Activated naive CD4-positive, alpha-beta T cell treated with anti-CD3 and anti-CD28 coated beads, Interleukin-2, amount 50 U/mL, for 16 hours (primary cell): ENCODE measurements at places on chromosomes 5 and 9.

- DNase-seq: no peak
Observed at GRCh38 chr5:154697371-154697770, 57.8 kb upstream of the LARP1 start.

DNA sequence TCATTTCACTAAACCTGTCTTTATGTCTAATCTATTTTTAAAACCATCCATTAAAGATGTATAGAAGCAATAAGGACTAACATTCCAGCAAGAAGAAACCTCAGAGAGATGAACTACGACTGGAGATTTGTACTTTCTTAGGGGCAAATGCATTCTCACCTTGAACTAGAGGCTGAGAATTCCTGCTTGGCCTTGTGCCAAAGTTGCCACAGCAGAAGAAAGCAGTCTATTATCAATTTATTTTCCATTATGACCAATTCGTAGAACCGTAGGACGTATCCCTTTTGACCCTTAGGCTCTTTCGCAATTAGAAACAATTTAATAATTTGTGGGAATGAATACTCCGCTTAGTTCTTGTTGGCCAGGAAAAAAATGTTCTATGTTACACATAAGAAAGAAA, 1647.4 kb upstream of the CDH9 start:
- no peak for DNase-seq

- DNase-seq: no peak
Observed at GRCh38 chr5:1292139-1292538, 2.7 kb downstream of the TERT start.

GRCh38 chr5:124162767-124163532, 583.5 kb downstream of the ZNF608 start:
- no peak for DNase-seq

- DNase-seq: no peak
Observed at GRCh38 chr5:52674815-52675545, 112.7 kb upstream of the ITGA1 start.

DNA sequence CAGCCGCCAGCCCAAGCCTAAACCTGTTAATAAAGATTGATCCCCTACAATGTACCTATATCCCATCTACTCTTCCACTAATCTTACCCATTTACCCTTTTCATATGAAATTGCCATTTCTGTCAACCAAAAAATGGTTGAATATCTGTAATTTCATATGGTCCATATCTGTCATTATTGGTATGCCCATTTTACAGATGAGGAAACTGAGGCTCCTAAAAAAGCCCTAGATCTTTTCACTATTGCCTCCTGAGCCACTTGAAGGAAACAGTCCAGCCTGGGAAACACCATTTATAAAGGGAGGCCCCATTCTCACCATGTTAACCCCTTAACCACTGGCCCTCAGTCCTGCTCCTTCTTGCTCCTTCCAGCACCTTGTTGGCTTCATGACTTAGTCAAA, 41.2 kb upstream of the SNAPC3 start:
- DNase-seq: no peak

GRCh38 chr5:157431544-157432200, 28.3 kb upstream of the NIPAL4 start:
- no peak for DNase-seq

DNA sequence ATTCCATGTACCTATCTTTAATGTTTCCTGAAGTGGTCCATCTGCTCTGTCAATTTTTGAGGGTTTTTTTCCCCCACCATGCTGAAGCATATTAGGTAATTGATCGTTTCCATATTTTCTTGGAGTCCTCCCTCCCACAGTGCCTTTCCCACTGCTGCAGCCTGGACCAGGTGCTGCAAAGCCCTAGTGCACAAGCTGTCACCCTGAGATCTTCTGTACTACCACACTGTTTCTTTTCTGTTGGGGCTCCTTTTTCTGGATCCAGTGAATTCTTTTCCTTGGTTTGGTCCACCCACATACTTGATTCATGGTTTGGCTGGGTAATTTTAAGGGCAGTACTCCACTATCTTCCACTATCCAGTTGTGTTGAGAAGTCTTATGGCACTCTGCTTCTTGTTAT, 30.9 kb upstream of the FAM169A start:
- no peak for DNase-seq

GRCh38 chr5:10627160-10627701, 63.4 kb downstream of the ANKRD33B start:
- DNase-seq: no peak

GRCh38 chr5:176719113-176719739, 71.9 kb downstream of the TSPAN17 start:
- DNase-seq: no peak

DNA sequence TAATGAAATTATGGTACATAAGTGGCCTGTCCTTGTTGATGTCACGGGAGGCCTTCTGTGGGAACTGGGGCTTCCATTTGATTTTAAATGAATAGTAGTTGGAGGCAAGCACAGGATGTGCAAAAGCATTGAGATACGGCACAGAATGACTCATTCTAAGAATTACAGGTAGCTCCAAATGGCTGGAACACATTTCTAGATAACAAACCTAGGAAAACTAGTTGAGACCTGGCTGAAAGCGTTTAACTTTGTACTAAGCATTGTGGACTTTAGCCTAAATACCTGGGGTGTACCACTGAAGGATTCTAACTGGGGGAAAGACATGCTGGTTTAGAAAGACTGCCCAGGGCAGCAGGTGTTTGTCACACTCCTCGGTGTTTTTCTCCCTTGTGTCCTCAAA, 9.4 kb downstream of the SKP2 start:
- no peak for DNase-seq

DNA sequence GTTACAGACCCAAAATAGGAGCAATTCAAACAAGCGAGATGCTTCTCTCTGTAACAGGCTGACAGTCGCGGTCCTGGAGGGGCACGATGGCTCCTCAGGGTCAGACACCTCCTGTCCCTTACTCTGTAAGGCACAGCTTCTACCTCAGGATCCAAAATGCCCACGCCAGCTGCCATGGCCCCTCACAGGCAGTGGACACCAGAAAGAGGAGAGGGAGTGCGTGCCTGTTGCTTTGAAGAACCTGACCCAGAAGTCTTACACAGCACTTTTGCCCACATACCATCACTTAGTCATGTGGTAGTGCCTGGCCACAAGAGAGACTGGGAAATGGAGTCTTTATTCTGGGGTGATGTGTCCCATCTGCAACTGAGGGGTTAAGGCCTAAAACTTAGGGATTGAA, 11.6 kb upstream of the ABL1 start:
- no peak for DNase-seq

GRCh38 chr9:32942755-32943460, 58.5 kb downstream of the APTX start:
- no peak for DNase-seq

DNA sequence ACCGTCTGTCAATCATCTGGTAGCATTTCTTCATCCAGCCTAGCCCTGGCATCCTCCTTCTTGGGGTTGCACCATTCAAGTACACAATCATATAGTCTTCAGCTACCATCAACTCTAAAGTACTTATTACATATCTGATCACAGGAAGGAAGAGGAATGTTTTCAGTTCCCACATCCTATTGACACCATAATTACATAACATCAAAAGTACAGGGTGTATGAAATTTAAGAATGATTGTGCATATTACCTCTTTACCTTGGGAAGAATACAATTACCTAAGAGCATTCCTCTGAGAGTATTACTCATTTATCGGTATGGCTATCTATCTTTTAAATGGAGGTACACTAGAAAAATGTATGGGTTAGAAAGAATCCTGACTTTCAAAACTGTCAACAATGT, 126.8 kb upstream of the PCA3 start:
- DNase-seq: no peak

DNA sequence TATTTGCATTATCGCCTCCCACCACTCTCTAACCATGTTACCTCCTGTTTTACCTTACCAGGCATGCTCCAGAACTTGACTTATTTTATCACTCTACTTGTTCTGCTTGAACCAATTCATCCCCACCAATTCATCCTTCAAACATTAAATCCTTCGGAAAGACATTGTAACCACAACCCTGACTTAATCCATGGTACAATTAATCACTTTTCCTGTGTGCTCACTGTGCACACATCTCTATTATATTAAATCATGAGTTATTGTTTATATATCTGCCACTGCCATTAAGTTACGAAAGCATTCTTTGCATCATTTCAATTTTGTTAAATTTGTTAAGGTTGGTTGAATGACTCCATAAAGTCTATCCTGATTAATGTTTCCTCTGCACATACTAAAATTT, 7.4 kb upstream of the C5orf46 start:
- no peak for DNase-seq

- DNase-seq: no peak
Observed at GRCh38 chr9:125545845-125546244, 161.2 kb downstream of the MAPKAP1 start.

- DNase-seq: no peak
Observed at GRCh38 chr9:89376741-89377351, 58.5 kb downstream of the SECISBP2 start.

GRCh38 chr5:128493657-128494329, 44.3 kb downstream of the FBN2 start:
- no peak for DNase-seq

GRCh38 chr9:127008076-127008475, 93.5 kb downstream of the RALGPS1 start:
- DNase-seq: no peak

DNA sequence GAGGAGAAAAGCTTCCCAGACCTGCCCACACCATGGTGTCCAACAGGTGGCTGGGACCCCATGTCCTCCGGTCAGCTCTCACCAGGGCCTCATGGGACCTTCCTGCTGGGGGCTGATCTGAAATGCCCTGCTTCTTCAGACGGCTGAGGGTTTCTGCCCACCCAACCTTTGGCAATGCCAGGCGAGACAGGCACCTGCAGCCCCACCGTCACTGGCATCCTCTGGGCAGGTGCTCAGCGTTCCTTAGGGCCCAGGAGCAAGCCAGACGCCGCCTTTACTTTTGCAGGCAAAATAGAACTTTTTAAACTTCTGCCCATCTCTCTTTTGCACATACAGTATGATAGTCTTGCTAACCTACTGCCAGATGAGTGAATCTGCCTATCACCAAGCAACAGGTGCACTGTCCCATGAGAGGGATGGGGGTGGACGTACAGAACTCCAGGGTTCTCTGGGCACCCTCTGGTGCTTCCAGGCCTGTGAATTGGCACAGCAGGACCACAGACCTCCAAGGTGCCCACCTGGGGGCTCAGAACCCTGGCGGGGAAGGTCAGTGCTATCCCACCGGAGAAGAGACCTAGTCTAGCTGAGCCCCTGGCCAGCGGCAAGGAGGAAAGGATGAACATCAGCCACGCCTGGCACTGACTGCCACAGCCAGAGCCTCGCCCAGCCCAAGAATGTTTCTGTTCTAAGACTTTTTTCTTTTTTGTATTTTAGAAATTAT, 7.5 kb downstream of the OBP2B start:
- DNase-seq: no peak

- DNase-seq: no peak
Observed at GRCh38 chr5:71752441-71753190, 33.5 kb downstream of the CARTPT start.

GRCh38 chr9:110821064-110821463, 152.5 kb downstream of the MUSK start:
- no peak for DNase-seq

- no peak for DNase-seq
Observed at GRCh38 chr5:96014395-96014794, 52.7 kb upstream of the ELL2 start.

GRCh38 chr5:83740741-83741140, 20.1 kb upstream of the HAPLN1 start:
- DNase-seq: no peak
